Ovary (tissue), 10 donors: ENCODE measurements at places on chromosomes 1 and 21.
A peak's percentile ranks its signal among the peaks of the same experiment; 100 is the strongest.

DNA sequence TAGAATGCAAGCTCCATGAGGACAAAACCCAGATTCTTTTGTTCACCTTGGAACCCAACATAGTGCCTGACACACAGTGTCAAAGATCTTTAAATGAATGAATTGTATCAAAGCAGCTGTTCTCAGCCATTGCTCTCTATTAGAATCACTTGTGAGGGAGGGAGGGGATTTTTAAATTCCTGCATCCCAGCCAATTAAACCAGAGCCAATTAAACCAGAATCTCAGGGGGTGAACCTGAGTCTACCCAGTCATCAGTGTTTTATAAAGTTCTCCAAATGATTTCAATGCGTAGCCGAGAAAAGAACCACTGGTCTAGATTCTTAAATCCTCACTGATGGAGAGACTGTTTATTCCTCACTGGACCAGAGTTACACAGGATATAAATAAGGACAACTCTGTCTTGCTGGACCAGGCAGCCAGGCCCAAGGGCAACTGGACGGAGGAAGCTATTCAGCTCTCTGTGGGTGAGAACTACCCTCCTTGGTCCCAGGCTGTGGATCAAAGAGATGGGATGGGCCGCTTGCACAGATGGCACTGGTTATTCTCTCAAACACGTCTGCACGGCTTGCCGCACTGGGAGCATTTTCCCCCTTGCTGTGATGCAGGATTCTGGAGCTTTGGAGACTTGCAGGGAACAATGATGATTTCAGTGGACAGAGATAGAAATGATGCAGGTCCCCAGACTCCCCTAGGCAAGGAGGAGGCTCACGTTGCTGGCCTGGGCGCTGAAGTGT is 20.0 kb upstream of the CDCA8 start:
- no peak overlapping the region for H3K4me3 ChIP-seq
- no peak for DNase-seq
- peaks cover 4% of the 10 kb centered on the region for H3K4me1 ChIP-seq
- H3K27me3 ChIP-seq = no peaks in the 10 kb centered on the region
- H3K27ac ChIP-seq = no peak overlapping the region

GRCh38 chr1:27455139-27455811 is 34.7 kb downstream of the WASF2 start:
- no peak overlapping the region for H3K4me3 ChIP-seq
- H3K27ac ChIP-seq = no peak overlapping the region
- no peaks in the 10 kb centered on the region for H3K36me3 ChIP-seq
- no peaks in the 10 kb centered on the region for H3K27me3 ChIP-seq
- DNase-seq = no peak

DNA sequence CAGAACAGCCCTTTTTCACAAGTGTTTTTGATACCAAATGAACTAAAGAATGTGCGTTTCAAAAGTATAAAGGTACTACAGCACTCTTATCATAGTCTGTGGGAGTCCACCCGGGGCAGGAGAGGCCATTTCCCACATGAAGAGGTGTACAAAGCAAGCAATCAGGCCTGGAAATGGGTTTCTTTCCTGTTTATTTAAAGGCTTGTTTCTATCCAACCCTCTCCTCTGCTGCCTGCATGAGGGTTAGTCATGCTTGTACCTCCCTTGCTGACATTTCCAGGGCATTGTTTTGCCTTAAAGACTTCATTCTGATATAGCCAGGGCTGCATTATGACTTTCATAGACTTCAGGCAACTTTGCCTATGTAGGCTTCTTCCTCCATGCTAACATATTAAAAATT is 11.6 kb downstream of the SELP start:
- H3K4me3 ChIP-seq = no peak overlapping the region
- H3K27me3 ChIP-seq = no peaks in the 10 kb centered on the region
- H3K4me1 ChIP-seq = no peaks in the 10 kb centered on the region
- no peak overlapping the region for H3K27ac ChIP-seq
- DNase-seq = no peak

GRCh38 chr1:87279966-87280535 is 48.6 kb upstream of the LMO4 start:
- no peaks in the 10 kb centered on the region for H3K4me1 ChIP-seq
- no peak overlapping the region for H3K27ac ChIP-seq
- no peaks in the 10 kb centered on the region for H3K27me3 ChIP-seq
- no peaks in the 10 kb centered on the region for H3K36me3 ChIP-seq
- H3K4me3 ChIP-seq = no peak overlapping the region

GRCh38 chr1:81824759-81825158 is 24.0 kb downstream of the ADGRL2 start:
- no peak overlapping the region for H3K27ac ChIP-seq
- no peaks in the 10 kb centered on the region for H3K4me1 ChIP-seq
- no peak for DNase-seq
- no peak overlapping the region for H3K4me3 ChIP-seq
- no peaks in the 10 kb centered on the region for H3K36me3 ChIP-seq

GRCh38 chr1:20477348-20478056 is 8.5 kb downstream of the CAMK2N1 start:
- H3K27ac ChIP-seq = no peak overlapping the region
- DNase-seq = peak; percentile 60
- no peak overlapping the region for H3K4me3 ChIP-seq

DNA sequence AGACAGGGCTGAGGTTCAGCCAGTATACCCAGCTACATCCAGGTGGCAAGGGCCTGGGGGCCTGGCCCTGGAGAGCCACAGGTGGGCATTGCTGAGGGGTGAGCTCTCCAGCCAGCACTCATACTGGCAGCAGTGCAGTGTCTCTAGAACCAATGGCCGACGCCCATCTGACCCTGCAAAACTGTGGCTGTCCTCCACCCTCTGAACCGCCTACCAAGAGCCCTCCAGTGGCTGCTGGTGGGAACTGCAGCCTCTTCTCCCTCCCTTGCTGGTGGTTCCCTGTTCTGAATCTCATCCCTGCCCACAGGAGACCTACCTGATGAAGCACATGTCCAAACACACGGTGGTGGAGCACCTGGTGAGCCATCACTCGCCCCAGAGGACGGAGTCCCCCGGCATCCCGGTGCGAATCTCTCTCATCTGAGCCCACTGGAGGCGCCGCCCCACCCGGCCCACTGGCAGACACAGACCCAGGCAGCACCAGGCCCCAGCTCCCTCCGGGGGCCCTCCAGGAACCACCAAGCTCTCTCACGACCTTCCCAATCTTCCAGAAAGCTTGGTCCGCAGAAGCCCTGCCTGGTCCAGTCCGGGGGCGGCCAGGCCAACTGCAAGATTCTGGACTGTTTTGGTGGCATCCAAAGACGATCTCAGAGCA is 22.1 kb downstream of the A3GALT2 start:
- no peaks in the 10 kb centered on the region for H3K4me1 ChIP-seq
- H3K36me3 ChIP-seq = no peaks in the 10 kb centered on the region
- peak; percentile 73 for DNase-seq
- H3K27me3 ChIP-seq = no peaks in the 10 kb centered on the region
- H3K4me3 ChIP-seq = no peak overlapping the region
